ENCODE measurements at places on chromosomes 1 and 21. TPM values are rescaled to one million over a fixed set of nuclear protein-coding genes. Genes with fewer than 3 reads are reported as not detected.

AQP10 gene
- not detected for total RNA-seq

EVA1C gene
- 0.29 TPM for total RNA-seq

RNASEL gene
- total RNA-seq = 2.5 TPM

FMO4 gene
- 0.52 TPM for total RNA-seq

CLDN14 gene
- 5.1 TPM for total RNA-seq

NTNG1 gene
- total RNA-seq = 25.8 TPM

IL19 gene
- not detected for total RNA-seq

ERG gene
- 0.29 TPM for total RNA-seq

IFFO2 gene
- 61.8 TPM for total RNA-seq

ERICH3 gene
- 0.14 TPM for total RNA-seq

GNG12 gene
- total RNA-seq = 95.4 TPM

PIK3R3 gene
- total RNA-seq = 6.1 TPM

SLC44A3 gene
- total RNA-seq = 9.3 TPM

DIO1 gene
- total RNA-seq = not detected

RGS1 gene
- total RNA-seq = not detected

BGLAP gene
- not detected for total RNA-seq

KRTAP12-1 gene
- total RNA-seq = not detected

MYOG gene
- not detected for total RNA-seq

GPA33 gene
- not detected for total RNA-seq

OPTC gene
- total RNA-seq = not detected

ESPN gene
- total RNA-seq = not detected

PLEKHN1 gene
- 6.8 TPM for total RNA-seq

TMEM61 gene
- total RNA-seq = 0.14 TPM

TENT5C gene
- under 0.01 TPM for total RNA-seq

RNU11 gene
- not detected for total RNA-seq

HSF2BP gene
- 0.72 TPM for total RNA-seq

USP1 gene
- total RNA-seq = 52.9 TPM

CNR2 gene
- not detected for total RNA-seq

KRTAP24-1 gene
- total RNA-seq = not detected

OR10Z1 gene
- not detected for total RNA-seq

NUF2 gene
- total RNA-seq = 39.3 TPM

FMO2 gene
- total RNA-seq = not detected

MROH9 gene
- total RNA-seq = not detected

SPRTN gene
- 21.5 TPM for total RNA-seq

ATP5PO gene
- total RNA-seq = 226 TPM

IFNGR2 gene
- 59.9 TPM for total RNA-seq

COX20 gene
- total RNA-seq = 23.9 TPM

OR2T11 gene
- not detected for total RNA-seq

SYTL1 gene
- 27.6 TPM for total RNA-seq

ATP1A4 gene
- total RNA-seq = not detected

TMEM52 gene
- total RNA-seq = 5.6 TPM

RNF115 gene
- total RNA-seq = 10.6 TPM

LCE1E gene
- total RNA-seq = not detected

CLDN8 gene
- total RNA-seq = not detected

TNFSF4 gene
- 0.35 TPM for total RNA-seq

RUSC1 gene
- total RNA-seq = 64.8 TPM

SLAMF9 gene
- total RNA-seq = not detected

CCDC181 gene
- total RNA-seq = 2.0 TPM

OR2T35 gene
- total RNA-seq = not detected

SLC26A9 gene
- total RNA-seq = not detected

Data from epithelial cell of proximal tubule (primary cell).